ENCODE measurements at places on chromosomes 5 and 9.

- peak; percentile 90 for DNase-seq
Observed at GRCh38 chr9:4662108-4662988, at the start of gene PLPP6. Gene PLPP6, plus strand, starts transcription at chr9:4662294. Its CDS starts 82 bp downstream, at chr9:4662376.

- DNase-seq: no peak
Observed at GRCh38 chr9:37988041-37988440, 81.0 kb downstream of the SHB start.

DNA sequence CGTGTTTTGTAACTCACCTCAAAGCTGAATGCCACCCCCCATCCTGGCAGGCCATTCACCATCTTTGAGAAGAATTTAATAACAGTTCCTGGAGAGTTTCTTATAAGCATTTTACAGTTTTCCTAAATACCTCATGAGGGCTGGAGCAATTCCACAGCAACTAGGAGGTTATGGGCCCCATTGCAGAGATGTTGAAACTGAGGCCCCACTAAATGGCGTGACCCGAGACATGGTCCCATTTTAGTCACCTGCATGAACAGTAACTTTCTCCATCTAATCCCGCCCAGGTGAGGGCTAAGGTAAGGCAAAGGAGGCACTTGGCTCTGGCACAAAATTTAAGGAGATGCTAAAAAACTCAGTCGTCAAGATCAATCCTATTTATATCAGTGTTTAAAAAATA, 77.5 kb downstream of the PPARGC1B start:
- DNase-seq: no peak

- no peak for DNase-seq
Observed at GRCh38 chr5:175599210-175599609, 58.7 kb upstream of the HRH2 start.

DNA sequence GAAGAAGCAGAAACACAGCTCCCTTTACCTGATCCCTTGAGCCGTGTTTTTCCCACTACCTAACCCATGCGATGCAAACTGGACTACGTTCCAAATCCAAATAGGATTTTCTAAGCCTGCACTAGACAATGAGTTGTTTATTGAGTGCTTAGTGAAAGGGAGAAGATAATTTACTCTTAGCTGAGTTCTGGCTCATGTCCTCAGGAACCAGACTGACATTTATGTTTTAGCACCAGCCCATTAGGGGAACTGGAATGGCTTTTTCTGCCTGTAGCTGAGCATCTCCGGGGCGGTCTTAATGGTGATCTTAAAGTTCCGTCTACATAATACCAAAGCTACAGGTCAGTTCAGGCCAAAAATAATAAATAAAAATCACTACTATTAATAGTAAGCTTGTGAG, 81.5 kb downstream of the SH3TC2 start:
- DNase-seq: no peak

DNA sequence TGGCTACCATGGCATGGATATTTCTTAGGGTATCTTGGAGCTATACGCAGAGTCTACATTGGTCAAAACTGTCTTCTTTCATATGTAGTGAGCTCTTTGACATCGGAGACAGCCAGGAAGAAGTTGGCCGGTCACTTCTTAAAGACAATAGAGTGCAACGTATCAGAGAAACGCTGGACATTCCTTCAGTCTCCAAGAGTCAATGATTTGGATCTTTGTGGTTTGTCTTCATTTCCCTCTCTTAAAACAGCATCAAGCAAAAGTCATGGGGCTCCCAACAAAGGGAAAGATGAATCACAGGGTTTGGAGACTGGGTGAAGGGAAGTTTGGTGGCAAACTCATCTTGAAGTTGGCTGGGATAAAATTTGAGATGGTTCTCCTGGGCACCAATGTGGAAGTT, 320.1 kb downstream of the AGTPBP1 start:
- DNase-seq: no peak

DNA sequence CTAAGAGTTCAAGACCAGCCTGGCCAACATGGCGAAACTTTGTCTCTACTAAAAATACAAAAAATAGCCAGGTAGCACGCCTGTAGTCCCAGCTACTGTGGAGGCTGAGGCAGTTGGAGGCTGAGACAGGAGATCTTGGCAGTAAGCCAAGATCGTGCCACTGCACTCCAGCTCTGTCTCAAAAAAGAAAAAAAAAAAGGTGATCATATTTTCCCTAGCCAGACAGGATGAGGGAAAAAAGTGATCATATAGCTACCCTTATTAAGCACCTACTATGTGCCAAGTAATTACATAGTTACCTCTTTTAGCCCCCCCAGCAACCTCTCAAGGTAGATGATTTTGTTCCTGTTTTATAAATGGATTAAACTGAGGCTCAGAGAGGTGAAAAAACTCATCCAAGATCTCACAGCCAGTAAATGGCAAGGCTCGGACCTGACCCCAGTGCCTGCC, 18.1 kb upstream of the RPL26L1 start:
- DNase-seq: no peak

DNA sequence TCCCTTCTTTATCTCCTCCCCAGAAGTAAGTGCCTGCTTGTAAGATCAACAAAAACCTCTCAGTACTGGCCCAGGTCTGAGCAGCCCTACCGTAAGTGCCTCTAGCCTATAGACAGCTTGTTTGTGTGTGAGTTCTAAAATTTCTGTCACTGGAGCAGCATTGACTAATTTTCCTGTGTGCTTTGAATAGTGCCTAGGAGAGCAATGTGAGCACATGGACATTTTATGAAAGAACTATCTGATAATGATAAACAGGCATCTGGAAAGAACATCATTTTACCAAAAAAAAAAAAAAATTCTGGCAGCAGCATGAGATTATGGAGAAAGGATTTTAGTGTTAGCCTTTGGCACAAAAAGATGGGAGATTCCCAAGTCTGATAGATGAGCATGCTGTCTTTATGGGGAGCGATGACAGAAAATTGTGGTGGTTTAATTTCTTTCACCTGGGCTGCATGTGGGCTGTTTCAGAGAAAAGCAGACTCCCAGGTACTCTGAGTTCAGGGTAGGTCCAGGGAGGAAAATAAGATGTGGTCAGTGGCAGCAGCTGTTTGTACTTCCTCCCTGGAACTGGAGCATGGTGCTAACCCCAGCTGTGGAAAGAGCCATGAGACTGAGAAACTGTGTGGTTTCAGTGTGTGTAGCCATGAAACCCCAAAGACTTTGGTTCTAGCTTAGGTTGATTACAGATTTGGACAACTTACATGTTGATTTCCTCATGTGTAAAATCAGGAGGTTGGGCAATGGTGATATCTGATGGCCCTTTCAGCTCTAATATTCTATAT, 419.9 kb downstream of the NTRK2 start:
- no peak for DNase-seq

DNA sequence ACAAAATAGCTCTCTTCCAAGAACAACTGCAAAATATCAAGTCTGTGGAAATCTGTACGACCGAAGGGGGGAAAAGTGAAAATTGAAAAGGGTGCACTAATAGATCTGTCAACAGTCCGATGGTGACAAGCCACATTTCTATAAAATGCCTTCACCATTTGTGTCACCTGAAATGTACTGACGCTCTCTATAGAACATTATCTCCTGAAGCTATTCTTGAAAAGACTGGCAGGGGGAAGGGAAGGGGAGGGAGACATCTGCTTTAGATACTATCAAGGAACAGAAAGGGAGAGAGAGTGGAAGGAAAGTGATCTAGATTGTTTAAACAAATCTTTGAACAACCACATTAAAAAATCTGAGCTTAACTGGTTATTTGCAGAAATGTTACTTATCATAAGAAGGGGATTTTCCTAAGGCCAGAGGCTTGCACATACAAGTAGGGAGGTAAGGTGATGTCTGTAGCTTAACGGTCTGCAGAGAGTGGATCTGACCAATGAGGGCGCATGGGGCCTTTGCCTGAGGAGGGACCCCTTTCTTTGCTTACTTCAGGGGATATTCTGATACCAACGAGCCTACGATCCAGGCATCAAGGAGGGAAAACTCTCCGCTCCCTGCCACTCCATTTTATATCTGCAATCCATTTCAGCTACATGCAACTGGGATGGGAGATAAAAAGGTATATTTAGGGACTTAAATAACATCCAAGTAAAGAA, 92.1 kb downstream of the CRB2 start:
- no peak for DNase-seq

DNA sequence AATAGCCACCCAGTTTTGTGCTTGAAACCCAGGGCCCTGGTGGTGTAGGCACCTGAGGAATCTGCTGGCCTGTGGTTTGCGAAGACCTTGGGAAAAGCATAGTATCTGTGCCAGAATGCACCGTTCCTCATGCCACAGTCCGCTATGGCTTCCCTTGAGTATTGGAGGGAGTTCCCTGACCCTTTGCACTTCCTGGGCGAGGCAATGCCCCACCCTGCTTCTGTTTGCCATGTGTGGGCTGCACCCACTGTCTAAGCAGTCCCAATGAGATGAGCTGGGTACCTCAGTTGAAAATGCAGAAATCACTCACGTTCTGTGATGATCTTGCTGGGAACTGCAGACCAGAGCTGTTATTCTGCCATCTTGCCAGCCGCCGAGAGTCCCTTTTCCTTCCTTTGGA, 483.5 kb downstream of the AGTPBP1 start:
- DNase-seq: no peak

GRCh38 chr5:173602423-173602822, 14.0 kb downstream of the BOD1 start:
- peak; percentile 63 for DNase-seq

GRCh38 chr5:132777209-132778069, at the start of gene SEPTIN8:
Gene SEPTIN8, minus strand, starts transcription at chr5:132777239. Its CDS starts 102 bp downstream, at chr5:132777137.
- peak; percentile 49 for DNase-seq

- DNase-seq: no peak
Observed at GRCh38 chr5:4520559-4520958, 619.6 kb upstream of the ADAMTS16 start.

DNA sequence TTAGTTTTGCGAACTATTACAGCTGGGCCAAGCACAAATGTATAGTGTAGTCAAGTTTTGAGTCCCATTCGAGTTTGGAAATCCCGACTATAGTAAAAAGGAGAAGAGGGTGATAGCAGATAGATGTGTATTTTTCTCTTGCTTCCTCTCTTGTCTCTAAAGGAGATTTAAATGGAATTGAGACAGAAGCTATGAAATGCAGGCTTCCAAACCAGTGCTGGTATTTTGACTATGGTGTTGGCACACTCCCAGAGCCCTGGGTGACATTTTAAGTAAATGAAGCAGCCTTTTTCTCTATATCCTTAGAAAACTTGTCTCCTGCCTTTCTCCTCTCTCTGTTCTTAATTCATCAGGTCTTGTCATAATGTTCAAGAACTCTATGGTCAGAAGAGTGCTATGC, 17.7 kb upstream of the AUH start:
- DNase-seq: no peak

DNA sequence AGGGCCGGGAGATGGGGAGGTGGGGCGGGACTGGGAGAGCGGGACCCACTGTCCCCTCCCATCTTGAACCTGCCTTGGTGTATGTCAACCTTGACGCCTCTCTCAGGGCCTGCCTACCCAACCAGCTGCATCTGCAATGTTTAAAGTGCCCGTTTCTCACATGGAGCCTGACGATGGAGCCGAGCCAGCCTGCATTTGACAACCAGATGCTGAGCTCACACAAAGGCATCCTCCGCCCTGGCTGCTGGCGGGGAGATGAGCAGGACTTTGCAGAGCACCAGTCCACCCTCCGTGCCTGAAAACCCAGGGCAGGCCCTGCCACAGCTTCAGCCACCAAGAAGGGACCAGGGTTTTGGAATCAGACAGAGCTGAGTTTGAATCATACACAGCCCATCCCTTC, 141.1 kb upstream of the SMIM23 start:
- DNase-seq: no peak

DNA sequence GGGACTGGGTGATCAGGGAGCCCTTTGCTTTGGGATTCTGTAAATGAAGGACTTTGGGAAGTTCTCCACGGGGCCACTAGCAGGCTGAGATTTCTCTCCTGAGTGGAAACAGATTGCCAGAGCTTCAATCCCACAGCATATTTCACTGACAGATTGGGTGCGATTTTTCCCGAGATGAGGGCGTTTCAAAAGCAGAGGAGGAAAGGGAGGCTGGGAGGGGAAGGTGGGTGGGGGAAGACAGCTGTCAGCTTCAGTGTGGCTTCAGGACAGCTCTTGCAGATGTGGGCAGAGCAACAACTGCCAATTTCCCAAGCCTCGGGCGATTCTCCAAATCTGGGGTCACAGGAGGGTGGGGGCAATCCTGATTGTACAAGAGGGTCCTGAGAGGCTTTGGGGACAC, 258.5 kb upstream of the ADRA1B start:
- no peak for DNase-seq

GRCh38 chr5:78677777-78678668, 29.5 kb upstream of the LHFPL2 start:
- DNase-seq: peak; percentile 70

DNA sequence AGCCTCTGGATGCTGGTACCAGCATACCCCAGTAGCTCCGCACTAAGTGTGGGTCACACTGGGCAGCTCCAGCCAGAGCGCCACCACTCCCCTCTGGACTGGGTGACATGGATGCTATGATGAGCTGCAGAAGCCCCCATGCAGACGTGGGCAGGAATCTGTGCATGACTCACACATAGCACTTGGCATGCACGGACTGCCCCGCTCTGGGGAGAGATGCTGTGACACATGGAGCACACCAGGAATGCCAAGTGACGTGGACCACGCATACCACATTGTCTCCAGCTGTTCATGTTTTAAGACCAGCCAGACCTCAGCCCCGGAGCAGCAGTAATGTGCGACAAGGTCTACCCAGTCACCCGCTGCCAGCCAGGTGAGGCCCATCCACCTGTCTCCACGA, 64.1 kb downstream of the SEMA4D start:
- DNase-seq: no peak

DNA sequence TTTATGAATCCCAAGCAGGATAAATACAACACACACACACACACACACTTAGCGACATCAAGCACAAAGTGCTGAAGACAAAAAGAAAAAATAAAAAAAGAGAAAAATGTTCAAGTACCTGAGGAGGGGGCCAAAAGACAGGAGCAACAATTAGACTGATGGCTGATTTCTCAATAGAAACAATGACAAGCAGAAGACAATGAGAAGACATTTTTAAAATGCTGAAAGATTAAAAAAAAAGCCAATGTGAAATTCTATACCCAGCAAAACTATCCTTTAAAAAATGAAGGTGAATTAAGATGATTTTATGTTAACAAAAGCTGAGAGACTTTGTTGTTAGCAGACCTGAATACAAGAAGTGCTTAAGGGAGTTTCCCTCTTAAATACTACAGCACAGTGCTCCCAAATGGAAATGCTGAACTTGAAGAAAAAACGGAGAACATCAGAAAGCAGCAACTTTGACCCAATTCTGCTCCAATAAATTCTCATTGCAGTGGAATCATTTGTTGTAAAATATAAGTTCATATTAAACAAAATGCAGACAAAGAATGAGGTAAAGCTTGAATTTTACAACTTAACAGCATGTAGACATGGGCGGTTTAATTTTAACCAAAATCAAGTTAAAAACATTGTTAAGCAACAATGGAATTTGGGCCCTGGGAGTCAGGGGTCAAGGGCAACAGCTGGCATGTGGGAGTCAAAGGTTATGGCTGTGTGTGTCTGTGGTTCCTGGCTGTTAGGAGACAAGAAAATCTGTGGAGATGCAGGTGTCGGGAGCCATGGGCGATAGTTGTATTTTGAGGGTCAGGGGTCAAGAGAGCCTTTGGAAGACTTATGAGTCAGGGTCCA, 776 bp upstream of the RANBP17 start:
- DNase-seq: no peak

- DNase-seq: no peak
Observed at GRCh38 chr5:2293906-2294305, 411.2 kb upstream of the IRX4 start.

GRCh38 chr5:41574391-41574790, 64.0 kb upstream of the PLCXD3 start:
- no peak for DNase-seq

- DNase-seq: no peak
Observed at GRCh38 chr9:77954013-77954665, 77.5 kb downstream of the GNAQ start.
